Nasal cavity respiratory epithelium epithelial cell of viscerocranial mucosa (primary cell): ENCODE measurements at places on chromosomes 12 and 14. TPM values are rescaled to one million over a fixed set of nuclear protein-coding genes. Genes with fewer than 3 reads are reported as not detected.

The VWF gene
- 0.34 and 1.00 TPM in 2 replicates for total RNA-seq

The FOXN4 gene
- total RNA-seq, result not detected in 2 replicates

The CHFR gene
- 33.8 and 45.5 TPM in 2 replicates for total RNA-seq

The FAIM2 gene
- total RNA-seq, result under 0.01 TPM in 1 of 2 replicates, not detected in the other

The RNASE1 gene
- total RNA-seq, result not detected in 2 replicates

The ZDHHC22 gene
- not detected in 2 replicates for total RNA-seq

The LHX5 gene
- total RNA-seq, result under 0.01 and 0.34 TPM in 2 replicates

The SRGAP1 gene
- total RNA-seq, result 9.6 and 17.7 TPM in 2 replicates

The TAS2R9 gene
- total RNA-seq, result 0.14 TPM in 1 of 2 replicates, not detected in the other

The TDRD9 gene
- under 0.01 and 0.14 TPM in 2 replicates for total RNA-seq

The ZNF664 gene
- 87.5 and 93.0 TPM in 2 replicates for total RNA-seq

The DEGS2 gene
- 1.2 and 3.4 TPM in 2 replicates for total RNA-seq

The SETD3 gene
- 71.2 and 74.2 TPM in 2 replicates for total RNA-seq

The RASSF9 gene
- 1.7 and 5.5 TPM in 2 replicates for total RNA-seq

The SLCO1A2 gene
- total RNA-seq, result not detected in 2 replicates

The KTN1 gene
- 200 and 239 TPM in 2 replicates for total RNA-seq

The A2M gene
- total RNA-seq, result not detected in 2 replicates

The USP44 gene
- total RNA-seq, result 0.21 and 0.34 TPM in 2 replicates

The SDR9C7 gene
- 0.28 and 2.7 TPM in 2 replicates for total RNA-seq

The GALNT16 gene
- not detected in 2 replicates for total RNA-seq

The GUCY2C gene
- total RNA-seq, result under 0.01 TPM in 1 of 2 replicates, not detected in the other

The GLT1D1 gene
- total RNA-seq, result not detected in 2 replicates

The SERPINA12 gene
- total RNA-seq, result not detected in 2 replicates

The GLIPR1L1 gene
- total RNA-seq, result not detected in 2 replicates

The SLC16A7 gene
- total RNA-seq, result 4.4 and 16.2 TPM in 2 replicates

The ASPG gene
- total RNA-seq, result under 0.01 and 0.71 TPM in 2 replicates

The CAPZA3 gene
- total RNA-seq, result not detected in 2 replicates

The SMIM41 gene
- under 0.01 TPM in 1 of 2 replicates, not detected in the other for total RNA-seq

The CCDC177 gene
- total RNA-seq, result not detected in 2 replicates

The DCAF5 gene
- total RNA-seq, result 14.4 and 22.4 TPM in 2 replicates

The ST8SIA1 gene
- 0.34 and 0.64 TPM in 2 replicates for total RNA-seq

The CCNK gene
- 43.1 and 73.3 TPM in 2 replicates for total RNA-seq

The NELL2 gene
- 0.28 TPM in 1 of 2 replicates, not detected in the other for total RNA-seq
